ENCODE measurements at places on chromosomes 12 and 14. TPM values are rescaled to one million over a fixed set of nuclear protein-coding genes. Genes with fewer than 3 reads are reported as not detected.

Gene FZD10
- total RNA-seq, result 0.31 TPM

Gene GDF3
- total RNA-seq, result not detected

Gene DCN
- total RNA-seq, result 20.3 TPM

Gene KRT2
- total RNA-seq, result not detected

Gene EMP1
- total RNA-seq, result 7.8 TPM

Gene KLHL33
- total RNA-seq, result under 0.01 TPM

Gene GZMH
- total RNA-seq, result not detected

Gene CCDC177
- total RNA-seq, result 8.8 TPM

Gene INSM2
- not detected for total RNA-seq

Gene GNG2
- 342 TPM for total RNA-seq

Gene POTEM
- total RNA-seq, result not detected

Gene IL23A
- total RNA-seq, result not detected

Gene NGB
- total RNA-seq, result 4.7 TPM

Gene CMTM5
- 1.3 TPM for total RNA-seq

Gene SARNP
- total RNA-seq, result 84.2 TPM

Gene NEUROD4
- 4.4 TPM for total RNA-seq

Gene FGF6
- total RNA-seq, result not detected

Gene BIN2
- total RNA-seq, result 0.63 TPM

Gene C14orf180
- not detected for total RNA-seq

Gene CHURC1
- 51.3 TPM for total RNA-seq

Gene RNU7-1
- not detected for total RNA-seq

Gene CLEC4E
- total RNA-seq, result not detected

Gene HOXC12
- not detected for total RNA-seq

Gene NKX2-1
- total RNA-seq, result 1.6 TPM

Gene EML5
- total RNA-seq, result 25.0 TPM

Gene CRIP2
- total RNA-seq, result 104 TPM

Gene DIO3
- total RNA-seq, result not detected

Gene CD163
- total RNA-seq, result 0.94 TPM

Gene RND1
- total RNA-seq, result 29.1 TPM

Gene ETFBKMT
- total RNA-seq, result 3.4 TPM

Gene KRT6A
- not detected for total RNA-seq

Gene BDKRB1
- total RNA-seq, result not detected

Gene RGS6
- 13.5 TPM for total RNA-seq
